ENCODE measurements at places on chromosomes 16 and 17. TPM values are rescaled to one million over a fixed set of nuclear protein-coding genes. Genes with fewer than 3 reads are reported as not detected.

DNA sequence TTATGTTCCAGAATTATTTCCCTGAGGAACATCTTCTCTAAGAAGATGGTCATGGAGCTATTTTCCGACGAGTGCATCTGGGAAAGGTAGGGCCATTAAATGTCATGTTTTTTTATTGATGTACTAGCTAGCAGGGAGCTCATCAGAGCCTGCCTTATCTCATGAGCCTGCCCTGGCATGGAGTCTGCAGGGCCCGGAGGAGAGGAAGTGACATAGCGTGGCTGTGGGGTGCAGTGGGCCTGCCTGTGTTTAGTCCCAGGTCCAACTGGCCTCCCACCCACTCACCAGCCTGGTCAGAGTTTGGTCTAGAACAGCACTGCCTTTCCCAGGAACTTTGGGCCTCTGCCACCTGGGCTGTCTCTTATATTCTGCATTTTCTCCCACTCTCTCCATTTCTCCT lies 389.8 kb downstream of the SNX29 start:
- DNase-seq = no peak

DNA sequence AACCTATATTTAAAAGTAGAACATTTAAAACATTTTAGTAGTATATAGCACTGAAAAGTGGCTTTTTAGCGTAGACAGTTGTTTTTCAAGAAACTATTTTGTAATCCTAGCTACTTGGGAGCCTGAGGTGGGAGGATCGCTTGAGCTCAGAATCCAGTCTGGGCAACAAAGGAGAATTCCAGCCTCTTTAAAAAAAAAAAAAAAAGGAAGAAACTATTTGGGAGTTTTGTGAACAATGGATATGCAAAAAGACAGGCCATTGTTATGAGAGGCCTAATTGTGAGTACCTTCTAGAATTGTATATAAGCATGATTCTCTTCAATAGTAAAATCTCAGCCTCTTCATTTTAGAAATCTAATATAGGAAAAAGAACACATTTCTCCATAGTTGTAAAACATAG lies 17.6 kb downstream of the OMG start:
- DNase-seq = no peak

Gene KRTAP3-1
- polyA plus RNA-seq = not detected

Gene PRKCA
- polyA plus RNA-seq = 20.7 TPM

GRCh38 chr17:77688369-77688768 lies 270.1 kb upstream of the TNRC6C start:
- DNase-seq = no peak

DNA sequence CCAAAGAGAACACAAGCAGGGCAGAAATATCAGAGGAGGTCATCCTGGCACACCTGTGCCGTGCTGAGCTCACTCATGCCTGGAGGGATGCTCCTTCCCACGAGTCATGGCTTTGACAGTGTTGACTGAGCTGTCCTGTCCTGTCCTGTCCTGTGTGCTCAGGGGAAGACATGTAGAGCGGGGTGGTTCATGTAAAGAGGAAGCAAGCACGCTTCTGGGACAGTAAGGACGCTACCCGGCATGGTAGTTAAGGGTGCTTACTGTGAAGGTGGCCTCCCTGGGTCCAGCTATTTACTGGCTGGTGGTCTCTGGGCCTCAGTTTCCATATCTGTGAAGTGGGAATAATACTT lies 398 bp downstream of the LGALS9 start:
- DNase-seq = no peak

DNA sequence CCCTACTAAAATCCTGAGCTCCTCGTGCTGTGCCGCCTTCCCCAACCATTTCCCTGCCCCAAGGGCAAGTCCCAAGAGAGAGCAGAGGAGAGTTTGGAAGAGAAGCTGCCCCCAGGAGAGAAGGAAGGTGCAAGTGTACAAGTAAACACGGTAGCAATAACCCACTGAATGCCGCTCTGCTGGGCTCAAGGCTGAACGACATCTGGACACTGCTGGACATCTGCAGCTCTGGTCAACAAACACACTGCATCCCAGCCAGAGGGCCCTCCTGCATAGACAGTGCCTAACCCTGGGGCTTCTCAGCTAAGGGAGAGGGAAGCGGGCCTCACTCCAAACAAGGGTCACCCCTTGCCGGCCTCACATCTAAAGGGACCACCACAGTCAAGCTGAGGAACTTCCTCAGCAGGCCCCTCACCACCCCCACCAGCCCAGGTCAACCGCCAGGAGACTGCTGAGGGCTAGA lies 12.7 kb downstream of the JUP start:
- DNase-seq = no peak

- no peak for DNase-seq
Measured at GRCh38 chr17:70352834-70353233, 183.5 kb downstream of the KCNJ2 start.

DNA sequence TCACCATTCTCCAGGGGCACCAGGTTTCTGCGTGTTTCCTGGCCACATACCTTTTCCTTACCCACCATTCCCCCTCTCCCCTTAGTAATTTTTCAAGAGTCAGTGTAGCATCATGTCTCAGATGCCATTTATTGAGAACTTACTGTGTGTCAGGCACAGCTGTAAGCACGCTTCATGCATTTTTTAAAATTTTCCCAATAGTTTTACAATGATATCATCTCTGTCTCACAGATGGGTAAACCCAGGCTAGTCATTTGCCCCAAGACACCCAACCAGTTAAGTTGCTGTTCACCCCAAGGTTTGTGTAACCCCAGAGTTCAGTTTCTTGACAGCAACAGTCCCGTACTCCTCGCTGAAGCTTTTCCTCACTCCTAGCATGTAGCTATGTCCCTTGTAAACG lies 56.4 kb upstream of the IRX3 start:
- no peak for DNase-seq

DNA sequence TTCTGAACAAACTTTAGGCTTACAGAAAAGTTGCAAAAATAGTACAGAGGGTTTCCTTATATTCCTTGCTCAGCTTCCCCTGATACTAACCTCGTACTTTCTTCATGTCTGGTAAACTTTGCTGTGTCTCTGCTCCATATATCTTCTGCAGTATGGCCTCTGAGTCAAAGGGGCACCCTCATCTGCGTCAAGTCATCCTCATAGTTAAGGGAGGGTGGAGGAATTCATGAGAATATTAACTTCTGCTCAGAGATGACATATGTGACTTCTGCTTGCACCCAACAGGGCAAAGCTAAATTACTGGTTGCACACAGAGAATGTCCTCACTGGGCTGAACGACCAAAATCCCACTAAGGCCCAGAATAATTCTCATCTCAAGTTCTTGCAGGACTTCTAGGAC lies 4.3 kb upstream of the CCL7 start:
- no peak for DNase-seq

GRCh38 chr16:7236824-7237410 lies 95.7 kb upstream of the RBFOX1 start:
- no peak for DNase-seq

Gene QRICH2
- 1.3 TPM for polyA plus RNA-seq

DNA sequence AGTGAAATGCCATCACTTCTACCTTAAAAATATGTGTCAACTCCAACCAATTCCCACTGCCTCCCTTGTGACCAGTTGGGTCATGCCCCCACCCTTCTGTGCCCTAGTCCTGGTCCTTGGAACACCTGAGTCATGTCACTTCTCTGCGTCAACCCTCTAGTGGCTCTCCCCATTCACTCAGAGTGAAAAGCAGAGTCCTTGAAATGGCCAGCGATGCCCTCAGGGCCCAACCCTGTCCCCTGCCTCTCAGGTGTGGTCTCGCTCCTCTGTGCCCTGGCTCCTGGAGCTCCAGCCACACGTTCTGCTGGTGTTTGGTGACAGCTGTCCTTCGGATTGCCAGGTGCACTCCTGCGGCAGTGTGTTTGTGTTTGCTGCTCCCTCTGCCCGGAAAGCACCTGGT lies 89.2 kb downstream of the SPECC1 start:
- DNase-seq = no peak

Gene HSPB9
- polyA plus RNA-seq = 0.54 TPM

DNA sequence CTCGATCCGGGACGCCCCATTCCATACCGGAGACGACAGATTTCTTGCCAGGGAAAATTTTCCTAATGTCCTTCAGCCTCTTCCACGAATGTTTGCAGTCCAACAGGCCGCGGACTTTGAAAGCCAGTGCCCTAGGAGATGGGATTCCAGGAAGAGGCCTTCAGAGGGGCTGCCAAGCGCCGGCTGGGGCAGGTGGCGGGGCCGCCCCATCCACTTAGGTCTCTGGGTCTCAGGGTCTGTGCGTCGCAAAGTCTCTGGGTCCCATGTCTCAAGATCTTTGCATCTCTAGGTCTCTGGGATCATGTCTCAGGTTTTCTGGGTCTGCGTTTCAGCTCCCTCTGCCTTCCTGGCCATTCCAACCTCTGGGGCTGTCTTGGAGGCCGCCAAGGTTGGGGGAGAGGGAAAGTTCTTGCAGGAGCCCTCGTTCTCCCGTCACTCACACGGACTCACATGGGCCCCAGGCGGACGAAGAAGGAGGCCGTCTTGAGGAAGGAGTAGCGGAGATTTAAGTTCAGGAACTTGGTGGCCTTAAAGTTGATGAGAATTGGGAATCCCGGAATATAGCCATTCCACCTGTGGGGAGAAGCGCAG lies 7.2 kb downstream of the ALOX12B start:
- no peak for DNase-seq

DNA sequence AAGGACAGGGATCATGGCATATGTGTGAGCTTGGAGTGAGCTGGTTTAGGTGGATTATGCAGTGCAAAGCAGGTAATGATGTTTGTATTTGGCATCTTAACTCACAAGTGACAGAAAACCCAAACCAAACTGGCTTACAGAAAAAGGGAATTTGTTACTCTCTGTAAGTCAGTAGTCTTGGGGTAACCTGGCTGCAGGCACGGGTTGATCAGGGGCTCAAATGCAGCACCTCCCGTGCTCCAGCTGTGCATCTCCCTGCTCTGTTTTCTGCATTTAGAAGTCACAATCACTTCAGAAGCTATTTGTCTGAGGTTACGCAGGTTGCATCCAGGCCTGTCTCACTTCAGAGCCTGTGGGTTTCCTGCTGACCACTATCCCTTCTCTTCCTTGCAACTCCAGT lies 354.3 kb downstream of the CPPED1 start:
- DNase-seq = no peak

- no peak for DNase-seq
Measured at GRCh38 chr17:71505200-71505599, 615.6 kb upstream of the SOX9 start.

DNA sequence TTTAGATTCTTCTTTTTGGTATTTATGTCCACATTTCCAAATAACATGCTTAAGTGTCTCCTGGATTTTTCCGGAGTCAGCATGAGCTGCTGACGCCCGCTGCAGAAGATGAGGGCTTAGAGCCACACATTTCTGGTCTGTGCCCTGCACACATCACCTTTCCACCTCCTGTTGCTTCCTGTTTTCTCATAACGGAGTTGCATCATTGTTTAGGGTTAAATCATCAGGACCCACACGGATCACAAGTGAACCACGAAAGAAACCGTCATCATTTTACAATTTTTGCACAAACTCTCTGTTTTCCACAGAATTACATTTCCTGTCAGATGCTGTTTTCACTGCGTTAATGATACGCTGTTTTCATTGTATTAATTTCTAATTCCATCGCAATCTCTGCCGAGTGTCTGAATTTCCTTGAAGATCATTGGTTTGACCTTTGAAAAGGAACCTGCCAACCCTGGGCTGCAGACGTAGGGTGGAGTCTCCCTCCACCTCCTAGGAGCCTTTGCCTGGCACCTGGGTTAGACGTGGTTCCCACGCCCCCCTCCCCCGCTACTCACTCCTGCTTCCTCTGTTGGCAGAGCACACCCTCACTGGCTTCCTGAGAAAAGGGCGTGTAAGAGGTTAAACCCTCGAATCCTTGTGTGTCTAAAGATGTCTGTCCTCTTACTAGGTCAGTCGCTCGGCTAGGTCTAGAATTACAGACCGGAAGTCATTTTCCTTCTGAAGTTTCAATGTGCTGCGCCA lies 68.2 kb downstream of the RNF213 start:
- no peak for DNase-seq

Gene ASPA
- polyA plus RNA-seq = 7.7 TPM

GRCh38 chr17:50361561-50362480 lies 11.2 kb downstream of the MRPL27 start:
- DNase-seq = peak; percentile 52

DNA sequence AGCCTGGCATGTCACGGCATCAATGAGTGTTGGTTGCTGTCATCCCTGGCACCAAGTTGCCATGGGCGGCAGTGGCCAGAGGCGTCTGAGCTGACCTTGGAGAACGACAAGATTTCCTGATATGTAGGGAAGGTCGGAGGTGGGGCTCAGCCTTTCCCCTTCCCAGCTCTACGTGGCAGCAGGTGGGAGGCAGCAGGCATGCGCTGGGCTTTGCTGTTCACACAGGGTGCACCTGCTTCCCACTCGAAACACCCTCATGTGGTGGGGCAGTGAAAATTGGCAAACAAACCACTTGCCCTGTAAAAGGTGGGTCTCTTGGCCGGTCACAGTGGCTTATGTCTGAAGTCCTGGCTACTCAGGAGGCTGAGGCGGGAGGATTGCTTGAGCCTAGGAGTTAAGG lies 12.3 kb upstream of the TFAP4 start:
- no peak for DNase-seq

Gene ALOX12
- not detected for polyA plus RNA-seq

DNA sequence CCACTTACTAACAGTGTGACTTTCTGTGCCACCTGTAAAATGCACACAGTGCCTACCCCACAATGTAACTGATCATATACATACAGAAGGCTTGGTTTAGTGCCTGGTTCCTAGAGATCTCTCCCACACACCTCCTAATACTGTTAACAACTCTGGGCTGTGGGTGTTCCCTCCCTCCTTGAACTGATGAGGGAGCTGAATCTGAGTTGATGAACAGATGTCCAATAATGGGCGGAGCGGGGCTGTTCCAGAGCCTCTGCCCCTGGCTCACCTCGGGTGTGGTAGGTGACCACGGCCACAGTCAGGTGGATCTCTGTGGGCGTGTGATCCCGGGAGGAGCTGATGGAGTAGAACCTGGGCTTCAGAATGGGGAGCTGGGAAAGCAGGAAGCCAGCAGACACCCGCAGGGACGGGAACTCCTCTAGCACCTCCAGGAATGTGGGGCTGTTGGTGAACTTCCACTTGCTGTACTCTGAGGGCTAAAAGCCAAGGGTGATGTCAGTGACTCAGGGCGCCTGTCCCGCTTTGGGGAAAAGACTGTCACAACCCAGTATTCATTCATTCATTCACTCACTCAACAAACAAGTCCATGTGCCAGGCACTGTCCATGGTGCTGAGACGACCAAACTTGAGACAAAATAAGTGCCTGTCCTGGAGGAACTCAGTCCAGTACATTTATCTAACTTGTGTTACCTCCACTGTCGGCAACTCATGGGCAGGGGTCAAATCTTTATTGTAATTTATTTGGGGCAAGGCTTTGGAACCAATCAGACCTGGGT lies 37.6 kb downstream of the NOS2 start:
- DNase-seq = no peak

- no peak for DNase-seq
Measured at GRCh38 chr17:8954339-8954738, 11.2 kb downstream of the PIK3R5 start.

All from brain (organoid and tissue), 16 donors.